ENCODE measurements at places on chromosomes 6 and 20.

- DNase-seq, result no peak
Observed at GRCh38 chr6:158816803-158817727, 2.1 kb downstream of the EZR start.

GRCh38 chr6:9332241-9332780 is 897.0 kb upstream of the SLC35B3 start:
- DNase-seq, result no peak

DNA sequence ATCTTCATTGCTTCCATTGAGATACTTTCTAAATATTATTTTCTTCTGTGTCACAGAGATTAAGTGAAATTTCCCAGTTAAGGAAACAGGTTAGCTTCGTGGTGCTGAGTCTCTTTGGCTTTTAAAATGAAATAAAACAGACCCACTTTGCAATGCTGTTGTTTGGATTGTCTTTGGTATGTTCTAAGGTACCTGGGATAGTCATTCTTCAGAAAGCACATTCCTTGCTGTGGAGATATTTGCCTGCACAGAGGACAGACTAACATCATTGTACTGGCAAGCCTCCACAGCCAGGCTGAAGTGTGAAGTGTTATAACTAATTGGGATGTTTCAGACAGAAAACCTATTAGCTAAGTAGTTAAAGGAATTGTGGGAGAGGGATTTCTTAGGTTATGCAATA is 148.8 kb upstream of the EPHA7 start:
- DNase-seq, result no peak

DNA sequence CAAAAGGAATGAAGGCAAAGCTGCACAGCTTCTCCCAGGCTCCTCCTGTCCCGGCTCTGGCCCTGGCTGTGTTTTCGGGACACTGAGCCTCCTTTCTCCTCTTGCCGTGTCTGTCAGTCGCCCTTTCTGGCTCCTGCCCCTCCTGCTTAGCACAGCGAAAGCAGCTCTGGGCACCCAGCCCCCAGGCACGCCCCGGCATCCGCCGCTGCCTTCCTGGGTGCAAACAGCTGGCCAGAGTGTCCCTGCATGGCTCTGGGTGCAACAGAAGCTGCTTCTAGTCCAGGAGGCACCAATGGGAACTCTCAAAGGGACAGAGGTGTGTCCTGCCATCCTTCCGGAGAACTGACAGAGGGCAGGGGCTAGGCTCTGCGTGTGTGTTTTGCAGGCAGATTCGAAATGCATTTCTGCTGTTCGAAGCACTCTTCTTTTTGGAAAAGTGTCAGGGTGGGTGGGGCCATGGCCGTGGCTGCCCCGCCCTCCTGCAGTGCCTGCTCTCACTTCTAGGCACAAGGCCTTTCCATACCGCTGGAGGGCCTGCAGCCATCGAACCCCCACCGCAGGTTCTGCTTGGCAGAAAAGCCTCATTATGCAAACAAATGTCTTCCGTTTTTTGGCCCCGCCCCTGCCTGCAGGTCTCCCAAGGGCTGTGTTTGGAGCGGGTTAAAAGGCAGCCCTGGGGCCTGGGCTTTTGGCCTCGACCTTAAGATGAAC is 15.5 kb downstream of the COL9A3 start:
- DNase-seq, result peak; percentile 32

- DNase-seq, result peak; percentile 20
Observed at GRCh38 chr6:108846101-108846500, 2.1 kb upstream of the ARMC2 start.

DNA sequence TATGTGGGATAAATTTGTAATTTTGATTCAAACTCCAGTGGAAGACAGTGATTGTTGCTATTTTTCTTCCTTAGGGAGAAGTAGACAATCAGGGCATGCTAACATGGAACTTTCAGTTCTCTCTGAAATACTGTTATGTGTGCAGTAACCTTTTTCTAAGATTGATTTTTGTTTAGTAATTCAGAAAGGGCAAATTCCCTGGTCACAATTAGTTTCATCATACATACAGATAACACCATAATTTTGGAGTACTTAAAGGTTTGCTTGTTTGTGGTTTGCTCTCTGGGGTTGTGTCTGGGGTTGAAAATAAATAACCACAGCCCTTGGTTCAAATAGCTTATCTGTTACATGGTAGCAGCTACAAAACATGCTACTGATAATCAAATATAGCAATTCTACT is 34.4 kb downstream of the ADGRG6 start:
- DNase-seq, result no peak

All from PC-9 (cell line).